Mesothelial cell of epicardium (in vitro differentiated cells): ENCODE measurements at places on chromosomes 2 and 18. TPM values are rescaled to one million over a fixed set of nuclear protein-coding genes. Genes with fewer than 3 reads are reported as not detected.

- no peaks in the 10 kb centered on the region for H3K27me3 ChIP-seq
- H3K4me3 ChIP-seq: no peak overlapping the region
- peaks cover 2% of the 10 kb centered on the region for H3K4me1 ChIP-seq
- DNase-seq: no peak
Observed at GRCh38 chr18:3930126-3931012, 480.4 kb downstream of the TGIF1 start.

GRCh38 chr18:76973520-76974266, 151.3 kb downstream of the ZNF236 start:
- DNase-seq: no peak
- no peaks in the 10 kb centered on the region for H3K27me3 ChIP-seq
- H3K27ac ChIP-seq: no peak overlapping the region
- H3K36me3 ChIP-seq: peaks cover 1% of the 10 kb centered on the region
- H3K4me3 ChIP-seq: no peak overlapping the region
- H3K4me1 ChIP-seq: peaks cover 4% of the 10 kb centered on the region

DNA sequence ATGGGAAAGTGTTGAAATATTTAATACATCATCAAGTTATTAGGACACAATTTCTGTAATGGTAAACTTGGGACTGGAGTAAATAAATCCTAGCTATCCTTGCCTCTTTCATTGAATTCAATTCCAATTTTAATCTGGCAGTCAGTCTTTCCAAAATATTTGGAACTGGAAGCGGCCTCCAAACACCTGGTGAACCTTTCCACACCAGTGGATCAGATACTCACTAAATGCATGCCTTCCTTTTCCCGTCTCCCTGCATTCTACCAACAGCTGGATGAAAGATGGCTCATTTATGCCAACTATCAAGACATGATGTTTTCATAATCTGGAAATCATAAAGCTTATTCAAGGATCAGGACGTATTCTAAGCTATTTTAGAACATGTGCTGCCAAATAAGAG, 488.2 kb upstream of the SPHKAP start:
- H3K4me1 ChIP-seq: no peaks in the 10 kb centered on the region
- H3K27ac ChIP-seq: no peak overlapping the region
- H3K36me3 ChIP-seq: no peaks in the 10 kb centered on the region
- H3K4me3 ChIP-seq: no peak overlapping the region
- H3K27me3 ChIP-seq: no peaks in the 10 kb centered on the region

DNA sequence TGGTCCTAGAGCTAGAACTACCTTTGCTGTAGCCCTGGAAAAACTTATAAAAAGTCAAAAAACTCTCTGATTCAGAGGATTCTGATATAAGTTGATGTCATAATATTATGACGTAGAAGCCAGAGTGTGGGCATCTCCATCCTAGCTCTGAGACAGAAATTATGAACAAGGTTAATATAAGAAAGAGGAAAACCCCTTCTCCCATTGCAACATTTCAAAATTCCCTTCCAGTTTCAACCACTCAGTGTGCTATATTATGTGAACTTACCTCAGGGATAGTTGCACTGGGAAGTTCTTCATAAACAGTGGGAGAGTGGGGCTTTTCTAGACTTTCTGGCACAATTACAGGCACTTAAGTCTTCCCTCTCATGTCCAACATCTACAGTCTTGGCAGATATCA, 171.6 kb downstream of the PIK3C3 start:
- peaks cover 8% of the 10 kb centered on the region for H3K4me1 ChIP-seq
- H3K27me3 ChIP-seq: no peaks in the 10 kb centered on the region
- no peaks in the 10 kb centered on the region for H3K36me3 ChIP-seq
- no peak for DNase-seq

GRCh38 chr2:149221898-149222297, 108.5 kb upstream of the LYPD6 start:
- DNase-seq: no peak
- no peak overlapping the region for H3K4me3 ChIP-seq
- H3K36me3 ChIP-seq: no peaks in the 10 kb centered on the region
- no peak overlapping the region for H3K27ac ChIP-seq

GRCh38 chr18:62505669-62506494, 16.9 kb upstream of the ZCCHC2 start:
- H3K4me3 ChIP-seq: no peak overlapping the region
- no peaks in the 10 kb centered on the region for H3K27me3 ChIP-seq
- peaks cover 8% of the 10 kb centered on the region for H3K36me3 ChIP-seq

DNA sequence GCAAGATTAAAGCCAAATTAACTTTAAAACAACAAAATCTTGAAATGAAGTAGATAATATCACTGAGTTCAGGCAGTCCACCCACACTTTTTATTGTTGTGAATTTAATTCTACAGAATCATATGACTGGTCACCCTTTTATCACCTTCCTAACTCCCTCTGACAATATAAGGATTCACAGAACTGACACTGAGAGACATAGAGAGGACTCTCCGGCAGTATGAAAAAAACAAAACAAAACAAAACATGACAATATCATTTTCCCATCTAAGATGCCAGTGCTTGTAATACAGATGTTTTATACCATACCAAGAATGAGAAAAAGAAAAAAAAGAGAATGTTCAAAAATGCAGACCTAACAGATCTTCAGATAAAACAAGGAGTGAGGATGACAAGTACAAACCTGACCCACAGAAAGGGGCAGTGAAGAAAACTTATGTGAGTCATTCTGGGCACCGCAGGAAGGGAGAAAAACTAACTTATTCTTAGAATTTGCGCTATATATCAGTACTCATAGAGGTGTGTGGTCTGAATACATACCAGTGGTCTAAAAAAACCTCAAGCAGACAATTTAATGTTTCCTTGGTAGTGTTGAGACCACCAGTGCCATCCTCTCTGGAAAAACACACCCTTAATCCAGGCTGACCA, 136.6 kb downstream of the ZAP70 start:
- DNase-seq: no peak
- no peak overlapping the region for H3K27ac ChIP-seq
- H3K4me3 ChIP-seq: no peak overlapping the region
- peaks cover 16% of the 10 kb centered on the region for H3K36me3 ChIP-seq
- no peaks in the 10 kb centered on the region for H3K27me3 ChIP-seq
- H3K4me1 ChIP-seq: peaks cover 4% of the 10 kb centered on the region

DNA sequence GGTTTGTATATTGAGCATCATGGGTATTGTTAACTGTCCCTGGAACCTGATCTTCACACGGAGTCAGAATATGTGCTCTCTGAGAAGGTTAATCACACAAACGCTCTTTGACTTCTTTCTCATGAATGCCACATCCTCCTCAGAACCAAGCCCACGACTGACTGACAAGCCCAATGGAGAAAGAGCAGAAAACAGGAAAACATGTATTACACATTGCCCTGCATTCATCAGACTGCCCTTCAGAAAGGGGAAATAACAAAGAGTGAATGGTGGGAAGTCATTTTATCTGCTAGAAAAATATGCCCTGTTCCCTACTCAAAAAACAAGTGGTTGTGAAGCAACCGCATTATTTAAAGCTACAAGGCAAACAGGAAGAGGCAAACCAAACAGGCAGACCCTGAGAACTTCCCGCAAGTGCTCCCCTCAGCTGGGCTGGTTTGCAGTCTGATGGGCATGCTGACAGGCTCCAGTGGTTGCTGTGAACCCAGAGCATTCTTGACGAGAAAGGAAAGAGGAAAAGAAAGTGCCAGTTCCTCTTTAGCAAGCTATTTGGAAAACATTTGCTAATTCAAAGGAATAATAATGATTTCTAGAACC, 172.9 kb upstream of the SETBP1 start:
- no peaks in the 10 kb centered on the region for H3K27me3 ChIP-seq
- no peaks in the 10 kb centered on the region for H3K36me3 ChIP-seq
- no peak for DNase-seq
- no peak overlapping the region for H3K27ac ChIP-seq
- no peak overlapping the region for H3K4me3 ChIP-seq

- H3K27me3 ChIP-seq: peaks cover 5% of the 10 kb centered on the region
- no peak overlapping the region for H3K27ac ChIP-seq
- H3K4me1 ChIP-seq: no peaks in the 10 kb centered on the region
Observed at GRCh38 chr2:198706476-198707082, 751.2 kb downstream of the SATB2 start.

GRCh38 chr18:48959921-48960920, 9.5 kb upstream of the SMAD7 start:
- H3K4me3 ChIP-seq: no peak overlapping the region
- no peaks in the 10 kb centered on the region for H3K36me3 ChIP-seq
- no peaks in the 10 kb centered on the region for H3K27me3 ChIP-seq
- peaks cover 49% of the 10 kb centered on the region for H3K4me1 ChIP-seq

The FOXD4L1 gene
- 0.16 to 0.50 TPM (median 0.49 TPM) in 3 replicates for total RNA-seq

The RESP18 gene
- not detected in 3 replicates for total RNA-seq

The TMBIM1 gene
- total RNA-seq: 74.9 to 82.6 TPM (median 80.7 TPM) in 3 replicates

The XRCC5 gene
- total RNA-seq: 291 to 294 TPM (median 291 TPM) in 3 replicates

The AKAIN1 gene
- not detected in 3 replicates for total RNA-seq

The PCARE gene
- 0.07 to 0.22 TPM (median 0.09 TPM) in 3 replicates for total RNA-seq
